ENCODE measurements at places on chromosomes 16 and 17.

GRCh38 chr17:32558997-32559650 lies 72.3 kb downstream of the CDK5R1 start:
- H3K27ac ChIP-seq = no peak overlapping the region
- no peak overlapping the region for H3K4me3 ChIP-seq
- H3K27me3 ChIP-seq = no peaks in the 10 kb centered on the region
- H3K36me3 ChIP-seq = no peaks in the 10 kb centered on the region
- no peak for DNase-seq

- no peak overlapping the region for H3K27ac ChIP-seq
- no peaks in the 10 kb centered on the region for H3K36me3 ChIP-seq
- H3K27me3 ChIP-seq = peaks cover 57% of the 10 kb centered on the region
- no peak overlapping the region for H3K4me3 ChIP-seq
- peak; percentile 52 for DNase-seq
- H3K4me1 ChIP-seq = peaks cover 21% of the 10 kb centered on the region
Measured at GRCh38 chr16:54282202-54282927, 4.2 kb downstream of the IRX3 start.

DNA sequence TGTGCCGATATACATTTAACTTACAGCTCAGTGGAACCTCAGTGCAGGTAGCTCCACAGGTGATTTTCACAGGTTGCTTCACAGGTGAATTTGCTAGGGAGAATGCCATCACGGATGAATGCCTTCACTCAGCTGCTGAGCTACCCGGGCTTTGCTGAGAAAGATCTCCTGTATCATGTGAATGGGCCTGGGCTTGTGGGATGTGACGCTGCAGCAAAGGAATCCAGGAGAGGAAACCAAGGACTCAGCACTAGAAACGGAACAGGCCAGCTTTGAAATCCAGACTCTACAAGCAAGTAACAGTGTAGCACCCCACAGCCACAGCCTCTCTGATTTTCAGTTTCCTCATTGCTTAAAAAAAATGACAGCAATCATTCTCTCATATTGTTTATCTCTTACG lies 271.4 kb upstream of the MAF start:
- no peaks in the 10 kb centered on the region for H3K36me3 ChIP-seq
- no peak for DNase-seq
- no peak overlapping the region for H3K4me3 ChIP-seq
- H3K27ac ChIP-seq = no peak overlapping the region
- H3K4me1 ChIP-seq = no peaks in the 10 kb centered on the region

DNA sequence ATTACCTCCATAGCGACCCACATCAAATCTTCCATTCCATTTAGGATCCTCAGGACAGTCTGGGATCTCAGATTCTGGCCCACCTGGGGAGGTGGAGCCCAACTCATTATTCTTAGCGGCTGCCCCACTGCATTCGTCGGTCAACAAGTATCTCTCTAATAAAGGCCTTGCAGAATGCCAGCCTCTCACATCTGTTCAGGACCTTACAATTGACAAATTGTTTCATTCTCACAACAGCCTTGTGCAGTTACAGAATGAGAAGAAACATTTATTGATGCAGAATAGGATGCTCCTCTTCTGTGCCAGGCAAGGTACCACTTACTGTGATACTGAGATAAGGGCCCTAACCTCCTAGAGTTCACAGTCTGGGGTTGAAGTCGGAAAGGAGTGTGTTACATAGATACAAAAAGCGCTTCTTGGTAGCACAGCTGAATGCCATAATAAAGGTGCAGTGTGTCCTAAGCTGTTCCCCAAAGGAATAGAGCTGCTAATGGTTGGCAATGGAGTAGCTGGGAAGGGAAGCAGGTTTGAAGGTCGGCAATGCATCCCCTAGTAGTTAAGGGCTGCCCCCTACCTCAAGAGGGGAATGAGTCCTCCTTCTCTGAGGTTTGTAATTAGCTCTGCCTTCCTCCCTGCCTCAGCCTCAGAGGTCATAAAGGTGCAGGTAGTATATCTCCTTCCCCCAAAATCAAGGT lies 2.3 kb upstream of the MPP2 start:
- H3K36me3 ChIP-seq = no peaks in the 10 kb centered on the region
- DNase-seq = no peak
- no peak overlapping the region for H3K4me3 ChIP-seq
- H3K27me3 ChIP-seq = peaks cover 11% of the 10 kb centered on the region
- no peak overlapping the region for H3K27ac ChIP-seq

- H3K36me3 ChIP-seq = no peaks in the 10 kb centered on the region
- no peak for DNase-seq
- H3K4me3 ChIP-seq = no peak overlapping the region
- peaks cover 26% of the 10 kb centered on the region for H3K27me3 ChIP-seq
- H3K27ac ChIP-seq = no peak overlapping the region
- H3K4me1 ChIP-seq = peaks cover 11% of the 10 kb centered on the region
Measured at GRCh38 chr17:74565126-74565525, 2.2 kb downstream of the CD300H start.

GRCh38 chr17:39240631-39241030 lies 14.9 kb upstream of the STAC2 start:
- H3K27me3 ChIP-seq = no peaks in the 10 kb centered on the region
- DNase-seq = no peak
- no peaks in the 10 kb centered on the region for H3K36me3 ChIP-seq
- H3K4me3 ChIP-seq = no peak overlapping the region
- no peak overlapping the region for H3K27ac ChIP-seq

GRCh38 chr16:67651847-67652246 lies 6.9 kb downstream of the CARMIL2 start:
- no peak overlapping the region for H3K4me3 ChIP-seq
- peaks cover 31% of the 10 kb centered on the region for H3K36me3 ChIP-seq
- no peak overlapping the region for H3K27ac ChIP-seq
- H3K27me3 ChIP-seq = no peaks in the 10 kb centered on the region
- peaks cover 9% of the 10 kb centered on the region for H3K4me1 ChIP-seq

- no peaks in the 10 kb centered on the region for H3K36me3 ChIP-seq
- peaks cover 2% of the 10 kb centered on the region for H3K4me1 ChIP-seq
- H3K27me3 ChIP-seq = peaks cover 29% of the 10 kb centered on the region
- H3K27ac ChIP-seq = no peak overlapping the region
- H3K4me3 ChIP-seq = no peak overlapping the region
Measured at GRCh38 chr17:48678141-48678971, 44.0 kb downstream of the PRAC1 start.

GRCh38 chr17:68294196-68294555 lies 2.9 kb downstream of the ARSG start:
- DNase-seq = no peak
- peaks cover 61% of the 10 kb centered on the region for H3K4me1 ChIP-seq
- no peak overlapping the region for H3K4me3 ChIP-seq
- H3K27me3 ChIP-seq = no peaks in the 10 kb centered on the region
- H3K27ac ChIP-seq = no peak overlapping the region
- no peaks in the 10 kb centered on the region for H3K36me3 ChIP-seq

DNA sequence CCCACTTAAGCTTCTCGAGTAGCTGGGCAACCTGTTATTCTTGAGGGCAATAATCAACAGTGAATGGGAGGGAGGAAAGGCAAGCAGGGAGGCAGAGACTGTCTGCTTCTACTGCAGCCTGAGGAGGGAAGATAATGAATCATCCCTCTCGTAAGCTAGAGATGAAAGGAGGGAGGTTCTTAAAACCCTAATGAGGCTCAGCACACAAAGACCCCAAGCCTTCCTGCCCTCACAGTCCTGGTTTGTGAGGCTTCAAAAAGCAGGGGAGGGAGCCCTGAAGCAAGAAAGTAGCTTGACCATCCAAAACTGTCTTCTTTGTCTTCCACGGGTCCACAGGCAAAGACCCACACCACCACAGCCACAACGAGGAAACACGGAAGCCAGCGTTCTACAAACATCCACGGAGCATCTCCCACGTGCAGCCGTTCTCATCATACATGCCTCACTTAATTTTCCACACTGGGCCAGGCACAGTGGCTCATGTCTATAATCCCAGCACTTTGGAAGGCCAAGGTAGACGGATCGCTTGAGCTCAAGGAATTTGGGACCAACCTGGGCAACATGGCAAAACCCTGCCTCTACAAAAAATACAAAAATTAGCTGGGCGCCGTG lies 1.8 kb downstream of the PIK3R5 start:
- peaks cover 66% of the 10 kb centered on the region for H3K4me1 ChIP-seq
- peak overlapping the region; percentile 79 for H3K4me3 ChIP-seq
- no peaks in the 10 kb centered on the region for H3K27me3 ChIP-seq
- peaks cover 14% of the 10 kb centered on the region for H3K36me3 ChIP-seq
- H3K27ac ChIP-seq = peak overlapping the region; percentile 85
- no peak for DNase-seq

GRCh38 chr17:17757956-17758845 lies 76.9 kb downstream of the RAI1 start:
- H3K36me3 ChIP-seq = no peaks in the 10 kb centered on the region
- H3K27me3 ChIP-seq = no peaks in the 10 kb centered on the region
- H3K4me1 ChIP-seq = peaks cover 18% of the 10 kb centered on the region
- no peak for DNase-seq
- H3K27ac ChIP-seq = no peak overlapping the region
- H3K4me3 ChIP-seq = no peak overlapping the region

DNA sequence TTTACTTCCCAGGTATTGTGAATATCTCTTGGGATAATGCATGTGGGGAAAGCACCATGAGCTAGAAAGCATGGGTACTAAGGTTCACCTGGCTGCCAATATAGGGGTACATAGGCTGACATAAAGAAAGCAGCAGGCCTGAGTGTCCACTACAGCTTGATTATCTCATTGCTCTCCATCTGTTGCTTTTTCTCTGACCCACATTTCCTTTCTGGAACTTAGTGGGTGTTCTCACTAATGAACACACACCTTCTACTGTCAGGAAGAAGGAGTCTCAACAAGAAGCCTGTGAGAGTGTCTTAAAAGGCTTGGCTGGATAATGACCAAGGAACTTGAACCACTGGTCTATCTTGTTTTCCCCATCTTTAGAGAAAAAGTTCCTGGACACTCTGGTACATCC lies 62.5 kb downstream of the CA10 start:
- H3K4me3 ChIP-seq = no peak overlapping the region
- H3K36me3 ChIP-seq = no peaks in the 10 kb centered on the region
- H3K27me3 ChIP-seq = peaks cover 1% of the 10 kb centered on the region
- no peak overlapping the region for H3K27ac ChIP-seq
- no peak for DNase-seq
- no peaks in the 10 kb centered on the region for H3K4me1 ChIP-seq

- H3K4me3 ChIP-seq = no peak overlapping the region
- no peak overlapping the region for H3K27ac ChIP-seq
- DNase-seq = peak; percentile 87
- H3K27me3 ChIP-seq = no peaks in the 10 kb centered on the region
- H3K36me3 ChIP-seq = peaks cover 12% of the 10 kb centered on the region
Measured at GRCh38 chr16:67928561-67929364, 2.9 kb downstream of the CTRL start.

DNA sequence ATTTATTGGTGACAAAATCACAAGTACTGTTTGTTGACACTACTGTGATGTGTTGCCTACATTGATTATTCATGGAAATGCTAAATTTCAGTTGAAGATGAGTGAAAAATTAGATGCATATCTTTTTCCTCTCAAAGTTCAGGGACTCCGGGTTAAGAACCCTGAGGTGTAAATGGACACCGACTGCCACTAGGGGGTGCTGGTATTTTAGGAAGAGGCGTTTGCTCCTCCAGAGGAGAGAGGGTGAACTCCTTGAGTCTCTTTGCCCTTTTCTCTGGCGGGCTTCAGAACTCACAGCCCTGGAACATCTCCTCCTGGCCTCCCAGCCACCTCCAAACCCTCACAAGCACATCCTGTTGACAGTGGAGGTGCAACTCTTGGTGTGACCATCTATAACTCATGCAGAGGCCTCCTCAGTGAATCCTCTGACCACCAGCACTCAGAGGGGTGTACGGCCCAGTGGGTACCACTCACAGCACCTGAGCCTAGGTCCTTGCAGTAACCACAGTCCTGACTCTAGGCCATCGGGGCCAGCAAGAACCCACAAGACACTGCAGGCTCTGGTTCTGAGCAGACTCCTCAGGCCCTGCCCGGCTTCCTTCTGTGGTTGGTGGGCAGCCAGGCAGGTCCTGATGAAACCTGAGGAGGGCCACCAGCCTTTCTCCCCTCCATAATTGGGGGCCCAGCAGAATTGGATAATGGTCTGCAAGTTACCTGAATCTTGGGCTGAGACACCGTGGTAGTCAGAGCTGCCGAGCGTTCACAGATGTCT lies 26.2 kb upstream of the PIK3R5 start:
- no peak overlapping the region for H3K27ac ChIP-seq
- H3K4me1 ChIP-seq = peaks cover 3% of the 10 kb centered on the region
- peaks cover 4% of the 10 kb centered on the region for H3K27me3 ChIP-seq
- no peak overlapping the region for H3K4me3 ChIP-seq
- H3K36me3 ChIP-seq = peaks cover 2% of the 10 kb centered on the region

DNA sequence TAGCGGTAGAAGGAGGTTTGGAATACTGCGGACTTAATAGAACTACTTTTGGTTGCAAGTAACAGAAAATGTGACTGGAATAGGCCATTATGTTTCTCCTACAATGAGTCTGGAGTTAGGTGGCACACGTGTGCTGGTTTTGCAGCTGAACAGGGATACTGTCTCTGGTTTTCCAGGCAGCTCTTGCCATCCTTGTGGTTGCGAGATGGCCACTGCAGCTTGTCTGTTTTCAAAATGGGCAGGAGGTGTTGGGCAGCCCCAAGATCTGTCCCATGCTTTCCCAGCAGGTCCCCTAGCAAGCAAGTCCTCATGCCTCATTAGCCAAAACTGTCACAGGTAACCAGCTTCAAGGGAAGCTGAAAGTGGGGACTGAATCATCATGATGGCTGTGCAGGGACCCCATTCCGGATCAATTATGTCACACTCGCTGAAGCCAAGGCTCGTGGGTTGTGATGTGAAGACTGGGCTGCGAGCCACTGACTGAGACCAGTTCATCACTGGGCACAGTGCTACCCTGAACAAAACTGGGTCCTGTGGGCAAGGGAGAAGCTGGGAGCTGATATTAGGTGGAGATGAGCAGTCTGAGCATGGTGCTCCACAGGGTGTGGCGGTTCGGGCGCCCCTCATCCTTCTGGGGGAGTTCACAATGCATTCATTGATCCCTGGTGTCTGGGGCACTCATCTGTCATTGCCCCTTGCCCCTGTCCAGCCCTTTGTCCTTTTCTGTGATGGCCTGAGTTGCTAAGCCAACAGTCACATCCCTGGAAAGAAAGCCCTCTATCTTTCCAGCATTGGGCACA lies 82.1 kb downstream of the KSR1 start:
- H3K36me3 ChIP-seq = no peaks in the 10 kb centered on the region
- no peak for DNase-seq
- no peak overlapping the region for H3K27ac ChIP-seq
- H3K4me3 ChIP-seq = no peak overlapping the region

- no peak overlapping the region for H3K4me3 ChIP-seq
- H3K27me3 ChIP-seq = no peaks in the 10 kb centered on the region
Measured at GRCh38 chr16:27547134-27547533, 2.6 kb downstream of the GTF3C1 start.

DNA sequence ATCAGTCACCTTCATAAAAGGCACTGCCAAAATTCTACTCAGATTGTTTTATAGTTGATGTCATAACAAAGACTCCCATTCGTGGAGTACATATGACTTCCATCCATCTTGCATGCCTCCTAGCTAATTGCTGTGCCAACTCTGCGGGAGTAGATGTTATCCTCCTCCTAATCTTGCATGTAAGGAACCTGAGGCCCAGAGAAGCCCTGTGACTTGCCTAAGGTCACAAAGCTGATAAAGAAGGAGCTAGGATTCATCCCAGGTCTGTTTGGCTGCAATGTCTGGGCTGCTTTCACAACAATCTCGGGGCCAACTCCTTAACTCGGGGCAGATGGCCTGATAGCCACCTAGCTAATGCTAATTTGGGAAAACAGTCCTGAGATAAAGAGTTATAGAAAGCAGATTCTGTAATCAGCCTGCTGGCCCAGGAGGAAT lies 87.3 kb downstream of the YPEL2 start:
- no peak overlapping the region for H3K27ac ChIP-seq
- H3K27me3 ChIP-seq = no peaks in the 10 kb centered on the region
- H3K4me3 ChIP-seq = no peak overlapping the region

GRCh38 chr17:38600906-38601305 lies 4.8 kb downstream of the SRCIN1 start:
- H3K27me3 ChIP-seq = peaks cover 54% of the 10 kb centered on the region
- no peaks in the 10 kb centered on the region for H3K36me3 ChIP-seq
- H3K4me1 ChIP-seq = no peaks in the 10 kb centered on the region
- DNase-seq = no peak
- H3K4me3 ChIP-seq = no peak overlapping the region
- no peak overlapping the region for H3K27ac ChIP-seq

All from activated CD4-positive, alpha-beta memory T cell treated with anti-CD3 and anti-CD28 coated beads for 36 hours (primary cell).